GM23248 (cell line): ENCODE measurements at places on chromosomes 7 and 10.

- DNase-seq: no peak
Measured at GRCh38 chr7:142939226-142939910, at the start of gene LLCFC1. LLCFC1 (plus strand) TSS chr7:142939484; CDS start chr7:142939622, 138 bp downstream.

GRCh38 chr10:266974-267425 lies 131.7 kb downstream of the ZMYND11 start:
- DNase-seq: peak; percentile 33

DNA sequence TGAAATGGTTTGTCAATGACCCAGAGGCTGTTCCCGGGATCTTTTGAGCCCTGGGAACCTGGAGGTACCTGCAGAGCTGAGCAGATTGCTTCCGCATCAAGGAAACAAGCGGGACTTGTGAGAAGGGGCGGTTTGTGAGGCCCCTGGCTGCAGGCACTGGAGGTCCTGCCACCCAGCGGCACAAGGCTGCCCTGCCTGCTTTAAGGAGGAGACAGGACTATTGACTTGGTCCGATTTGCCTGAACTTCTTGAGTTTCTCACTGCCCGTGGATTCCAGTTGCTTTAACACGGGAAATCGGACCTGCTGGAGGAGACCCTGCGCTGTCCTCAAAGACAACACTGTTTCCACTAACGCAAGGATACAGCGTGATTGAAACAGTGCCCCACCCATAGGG lies 130.1 kb downstream of the DNAJB6 start:
- DNase-seq: no peak

DNA sequence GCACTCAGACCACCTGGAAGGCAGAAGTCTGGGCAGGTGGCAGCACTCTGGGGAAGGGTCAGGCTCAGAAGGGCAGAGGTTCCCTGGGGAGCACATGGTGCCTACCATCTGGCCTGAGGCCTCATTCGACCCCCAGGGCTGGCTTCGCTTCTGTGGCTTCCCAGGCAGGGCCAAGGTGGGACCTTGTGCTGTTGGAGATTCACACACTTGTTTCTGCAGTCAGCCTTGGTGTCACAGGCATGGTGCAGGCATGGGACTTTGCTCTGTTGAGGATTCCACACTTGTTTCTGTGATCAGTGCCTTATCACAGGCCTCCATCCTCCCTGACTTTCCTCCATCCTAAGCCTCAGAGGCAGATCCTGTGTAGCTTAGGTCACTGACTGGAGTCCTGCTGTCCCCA lies 11.3 kb upstream of the FAM241B start:
- no peak for DNase-seq

DNA sequence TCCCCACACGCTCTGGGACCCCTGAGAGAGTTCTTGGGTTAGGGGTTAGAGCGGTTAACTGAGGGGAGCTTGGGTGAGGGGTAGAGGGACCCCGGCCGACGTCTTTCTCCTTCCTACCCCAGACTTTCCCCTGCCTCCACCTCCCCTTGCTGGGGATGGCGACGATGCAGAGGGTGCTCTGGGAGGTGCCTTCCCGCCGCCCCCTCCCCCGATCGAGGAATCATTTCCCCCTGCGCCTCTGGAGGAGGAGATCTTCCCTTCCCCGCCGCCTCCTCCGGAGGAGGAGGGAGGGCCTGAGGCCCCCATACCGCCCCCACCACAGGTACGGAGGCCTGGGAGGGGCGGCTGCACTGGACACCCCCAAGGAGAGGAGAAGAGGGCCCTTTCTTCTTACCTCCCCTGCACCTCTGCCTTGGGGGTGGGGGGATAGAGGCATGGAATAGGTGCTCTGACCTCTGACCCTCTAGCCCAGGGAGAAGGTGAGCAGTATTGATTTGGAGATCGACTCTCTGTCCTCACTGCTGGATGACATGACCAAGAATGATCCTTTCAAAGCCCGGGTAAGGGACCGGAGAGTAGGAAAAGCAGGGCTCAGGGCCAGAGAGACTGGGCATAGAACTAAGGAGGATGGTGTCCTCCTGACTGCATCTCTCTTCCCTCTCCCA lies 1.1 kb downstream of the ZYX start:
- DNase-seq: peak; percentile 27

GRCh38 chr7:149849174-149849573 lies 11.0 kb downstream of the ZNF862 start:
- no peak for DNase-seq

DNA sequence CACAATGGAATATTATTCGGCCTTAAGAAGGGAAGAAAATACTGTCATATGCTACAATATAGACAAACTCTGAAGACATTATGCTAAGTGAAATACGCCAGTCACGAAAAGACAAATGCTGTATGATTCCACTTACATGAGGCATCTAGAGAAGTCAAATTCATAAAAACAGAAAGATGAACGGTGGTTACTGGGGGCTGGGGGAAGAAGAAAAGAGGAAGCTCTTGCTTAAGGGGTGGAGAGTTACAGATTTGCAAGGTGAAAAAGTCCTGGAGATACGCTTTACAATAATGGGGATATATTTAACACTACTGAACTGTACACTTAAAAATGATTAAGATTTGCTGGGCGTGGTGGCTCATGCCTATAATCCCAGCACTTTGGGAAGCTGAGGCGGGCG lies 49.0 kb downstream of the PSMC2 start:
- no peak for DNase-seq

DNA sequence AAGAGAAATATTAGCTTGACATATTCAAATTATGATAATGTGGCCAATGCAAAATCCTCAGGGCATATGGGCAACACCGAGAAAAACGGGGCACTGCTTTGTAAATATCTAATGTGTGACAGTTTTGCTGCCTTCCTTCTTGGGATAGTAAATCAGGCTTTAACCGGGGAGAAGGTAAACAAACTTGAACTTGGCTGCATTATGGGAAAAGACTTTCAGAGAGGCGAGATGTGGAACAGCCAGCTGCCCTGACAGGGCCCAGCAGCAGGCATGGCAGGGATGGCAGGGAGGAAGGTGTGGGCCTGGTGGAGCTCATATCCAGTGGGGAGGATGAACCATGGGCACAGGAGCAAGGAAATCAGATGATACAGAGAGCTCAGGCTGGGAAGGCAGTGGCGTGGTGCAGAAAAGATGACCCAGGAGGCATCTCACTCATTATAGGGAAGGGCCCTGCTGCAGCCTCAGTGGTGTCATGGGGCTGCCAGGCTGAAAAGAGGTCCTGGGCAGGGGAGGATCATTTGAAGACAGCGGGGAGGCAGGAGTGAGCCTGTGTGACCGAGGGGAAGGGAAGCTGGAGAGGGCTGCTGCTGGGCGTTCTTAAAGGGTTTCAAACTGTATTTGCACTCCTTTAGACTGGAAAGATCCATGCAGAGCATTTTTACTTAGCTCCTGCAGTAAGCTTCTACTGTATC lies 26.7 kb downstream of the CXCL12 start:
- DNase-seq: no peak

DNA sequence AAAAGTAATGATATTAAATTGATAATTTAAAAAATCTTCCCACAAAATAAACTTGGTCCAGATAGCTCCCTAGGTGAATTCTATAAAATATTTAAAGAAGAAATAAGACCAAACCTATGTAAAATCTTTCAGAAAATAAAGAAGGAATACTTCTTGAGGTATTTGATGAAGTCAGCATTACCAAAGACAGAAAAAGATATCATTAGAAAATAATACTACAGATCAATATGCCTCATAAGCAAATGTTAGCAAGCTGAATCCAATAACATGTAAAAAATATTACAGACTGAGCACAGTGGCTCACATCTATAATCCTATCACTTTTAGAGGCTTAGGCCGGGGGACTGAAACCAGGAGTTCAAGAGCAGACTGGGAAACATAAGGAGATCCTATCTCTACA lies 30.0 kb downstream of the TMEM26 start:
- DNase-seq: no peak

DNA sequence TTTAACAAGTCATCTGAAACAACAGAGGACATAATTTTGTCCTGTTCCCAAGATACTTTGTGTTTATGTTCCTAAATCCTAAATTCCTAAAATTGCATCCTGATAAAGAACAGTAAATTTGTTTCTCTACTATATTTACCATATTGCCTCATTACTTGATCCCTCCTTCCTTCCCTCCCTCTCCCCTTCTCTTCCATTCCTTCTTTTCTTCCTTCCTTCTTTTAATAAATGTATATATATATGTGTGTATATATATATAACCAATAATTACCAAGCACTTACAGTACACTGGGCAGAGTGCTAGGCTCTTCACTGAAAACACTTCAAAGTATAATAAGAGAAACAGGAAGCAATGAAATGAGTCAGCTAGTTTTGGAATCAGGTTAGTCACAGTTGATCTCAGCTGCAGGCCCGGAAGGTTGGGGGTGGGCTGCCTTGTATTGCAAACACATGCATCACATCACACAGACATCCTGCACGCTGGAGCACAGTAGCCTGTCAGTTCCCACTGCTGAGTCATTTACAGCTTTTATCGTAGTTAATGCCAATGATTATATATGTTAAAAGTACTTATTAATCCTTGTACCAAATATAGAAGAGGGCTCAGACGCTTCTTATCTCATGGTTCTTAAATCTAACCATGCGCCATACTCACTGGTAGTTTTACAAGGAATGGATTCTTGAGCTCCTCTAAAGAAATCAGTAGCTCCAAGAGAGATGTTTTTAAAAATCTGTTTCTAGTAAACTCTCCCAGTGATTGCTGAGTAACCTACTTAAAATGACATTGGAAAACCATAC lies 551.7 kb downstream of the GRM8 start:
- DNase-seq: peak; percentile 96

- peak; percentile 67 for DNase-seq
Measured at GRCh38 chr10:97024168-97025073, 161.3 kb downstream of the SLIT1 start.

DNA sequence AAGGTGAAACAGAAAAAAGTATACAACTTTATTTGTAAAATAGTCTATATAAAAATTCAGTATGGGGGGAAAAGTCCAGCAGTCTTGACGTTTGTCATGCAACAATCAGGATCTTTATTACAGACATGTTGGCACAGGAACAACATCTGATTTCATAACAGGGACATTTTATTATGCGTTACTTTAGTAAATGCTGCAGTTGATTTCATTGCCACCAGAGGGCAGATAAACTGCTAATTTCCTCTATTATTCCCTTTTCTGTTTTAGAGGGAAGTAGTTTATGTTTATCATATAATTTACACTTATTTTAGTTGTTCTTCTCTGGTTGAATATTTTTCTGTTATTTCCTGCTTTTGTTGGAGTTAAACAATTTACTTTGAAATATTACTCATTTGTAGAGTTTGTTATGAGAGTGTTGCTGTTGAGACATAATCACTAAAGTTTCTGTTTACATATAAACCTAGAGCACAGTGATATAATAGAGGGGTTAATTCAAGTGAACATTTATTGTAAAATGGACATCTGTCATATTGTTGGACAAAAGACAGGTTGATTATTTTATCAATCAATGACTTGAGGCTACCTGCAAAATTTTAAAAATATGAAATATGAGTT lies 3.3 kb downstream of the PLXDC2 start:
- peak; percentile 65 for DNase-seq

DNA sequence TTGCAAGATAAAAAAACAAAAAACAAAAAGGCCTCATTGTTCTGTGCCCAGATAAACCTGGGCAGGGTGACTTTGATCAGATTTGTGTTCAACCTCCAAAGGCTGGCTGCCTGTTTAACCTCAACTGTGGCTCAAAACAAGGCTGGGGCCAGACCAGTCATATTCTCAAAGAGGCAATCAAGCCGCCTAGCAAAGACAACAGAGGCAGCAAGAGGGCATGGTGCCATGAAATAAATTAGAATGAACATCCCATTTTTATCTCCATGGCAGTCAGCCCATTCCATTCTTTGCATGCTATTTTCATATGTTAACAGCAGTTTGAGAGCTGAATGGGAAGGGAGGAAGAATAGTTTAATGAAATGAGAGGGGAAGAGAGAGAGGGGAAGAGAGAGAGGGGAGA lies 1150.3 kb downstream of the TYW1 start:
- DNase-seq: no peak

DNA sequence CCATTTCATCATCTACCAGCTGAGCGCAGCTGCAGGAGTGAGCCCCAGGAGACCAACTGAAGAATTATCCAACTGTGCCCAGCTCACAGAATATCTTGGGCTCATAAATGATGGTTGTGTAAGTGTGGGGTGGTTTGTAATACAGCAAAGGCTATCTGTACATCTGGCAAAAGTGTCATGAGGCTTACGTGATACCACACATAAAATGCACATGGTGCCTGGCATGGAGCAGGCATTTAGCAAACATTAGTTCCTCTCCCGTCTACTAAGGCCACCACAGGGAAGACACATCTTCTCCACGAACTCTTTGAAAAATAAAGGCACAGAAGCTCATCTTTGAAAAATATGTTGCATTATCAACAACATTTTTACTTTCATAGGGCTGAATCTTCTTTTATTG lies 32.3 kb downstream of the AOAH start:
- DNase-seq: no peak
